ENCODE measurements at places on chromosomes 4 and X.

- H3K36me3 ChIP-seq: no peaks in the 10 kb centered on the region
- DNase-seq: no peak
- H3K27me3 ChIP-seq: peaks cover 8% of the 10 kb centered on the region
- H3K4me1 ChIP-seq: peaks cover 7% of the 10 kb centered on the region
- no peak overlapping the region for H3K4me3 ChIP-seq
Measured at GRCh38 chr4:145390571-145390970, 91.1 kb upstream of the SMAD1 start.

DNA sequence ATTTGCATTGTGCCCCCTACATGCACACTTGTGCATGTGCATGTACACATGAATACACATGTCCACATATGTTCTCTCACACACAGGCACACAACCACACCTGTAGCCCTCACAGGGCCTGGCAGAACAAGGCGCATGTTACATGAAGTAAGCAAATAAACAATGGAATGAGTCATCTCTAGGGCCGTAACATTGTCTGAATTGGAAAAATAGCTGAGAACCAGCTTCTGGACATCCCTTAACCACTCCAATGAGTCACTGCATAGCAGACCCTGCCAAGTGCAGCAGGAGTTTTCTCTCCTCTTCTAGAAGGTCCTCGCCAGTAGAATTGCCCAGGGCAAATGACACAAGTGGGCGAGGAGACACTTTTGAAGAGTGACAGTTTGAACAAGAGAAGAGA is 66.1 kb downstream of the MAGEA10 start:
- H3K4me1 ChIP-seq: no peaks in the 10 kb centered on the region
- H3K27me3 ChIP-seq: no peaks in the 10 kb centered on the region
- peak; percentile 51 for DNase-seq
- no peaks in the 10 kb centered on the region for H3K36me3 ChIP-seq

DNA sequence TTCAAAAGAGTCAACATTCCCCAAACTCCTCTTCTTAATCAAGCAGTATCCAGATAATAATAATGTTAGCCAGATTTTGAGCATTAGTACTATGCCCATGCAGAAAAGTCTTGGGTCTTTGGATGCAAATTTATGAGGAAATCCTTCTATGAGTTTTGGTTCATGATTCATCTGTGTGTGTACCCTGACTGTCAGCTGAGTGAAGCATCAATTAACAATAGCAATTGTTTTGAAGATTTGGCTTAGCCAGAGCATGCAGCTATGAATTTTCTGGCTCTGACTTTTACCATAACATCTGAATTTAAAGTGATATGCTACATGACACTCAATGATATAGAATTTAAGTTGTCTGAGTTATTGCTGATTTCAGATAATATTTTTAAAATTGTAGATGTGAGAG is 145.8 kb downstream of the KLHL4 start:
- DNase-seq: no peak
- H3K4me3 ChIP-seq: no peak overlapping the region
- no peak overlapping the region for H3K27ac ChIP-seq
- H3K36me3 ChIP-seq: no peaks in the 10 kb centered on the region

DNA sequence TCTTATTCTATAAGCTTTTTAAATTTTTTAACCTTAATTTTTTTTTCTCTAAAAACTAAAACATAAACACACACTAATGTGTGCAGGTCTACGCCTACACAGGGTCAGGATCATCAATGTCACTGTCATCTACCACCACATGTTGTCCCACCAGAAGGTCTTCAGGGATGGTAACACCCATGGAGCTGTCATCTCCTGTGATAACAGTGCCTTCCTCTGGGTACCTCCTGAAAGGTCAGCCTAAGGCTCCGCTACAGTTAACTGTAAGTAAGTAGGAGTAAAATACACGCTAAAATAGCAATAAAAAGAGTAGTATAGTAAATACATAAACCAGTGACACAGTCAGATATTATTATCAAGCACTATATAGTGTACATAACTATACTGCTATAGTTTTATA is 45.9 kb upstream of the GPRIN3 start:
- no peaks in the 10 kb centered on the region for H3K36me3 ChIP-seq
- H3K27me3 ChIP-seq: peaks cover 19% of the 10 kb centered on the region
- no peak overlapping the region for H3K27ac ChIP-seq
- DNase-seq: no peak

DNA sequence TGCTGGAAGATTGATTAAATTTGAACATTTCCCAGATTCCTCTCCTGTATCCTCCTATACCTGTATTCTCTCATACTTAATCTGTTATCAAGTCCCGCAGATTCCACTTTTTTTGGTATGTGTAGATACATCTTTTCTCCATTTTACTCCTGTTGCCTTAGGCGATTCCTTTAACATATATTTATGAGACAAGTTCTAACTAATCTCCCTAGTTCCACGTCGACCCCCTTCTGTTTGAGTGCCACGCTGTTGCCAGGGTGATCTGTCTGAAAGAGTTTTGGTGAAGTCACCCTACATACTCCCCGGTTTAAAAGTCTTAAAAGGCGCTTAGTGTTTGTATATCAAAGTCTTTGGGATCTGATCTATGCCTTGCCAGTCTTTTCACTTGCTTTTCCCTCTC is 2.4 kb downstream of the HNRNPH2 start:
- H3K36me3 ChIP-seq: peaks cover 15% of the 10 kb centered on the region
- peaks cover 12% of the 10 kb centered on the region for H3K4me1 ChIP-seq
- peak overlapping the region; percentile 95 for H3K4me3 ChIP-seq
- no peaks in the 10 kb centered on the region for H3K27me3 ChIP-seq

DNA sequence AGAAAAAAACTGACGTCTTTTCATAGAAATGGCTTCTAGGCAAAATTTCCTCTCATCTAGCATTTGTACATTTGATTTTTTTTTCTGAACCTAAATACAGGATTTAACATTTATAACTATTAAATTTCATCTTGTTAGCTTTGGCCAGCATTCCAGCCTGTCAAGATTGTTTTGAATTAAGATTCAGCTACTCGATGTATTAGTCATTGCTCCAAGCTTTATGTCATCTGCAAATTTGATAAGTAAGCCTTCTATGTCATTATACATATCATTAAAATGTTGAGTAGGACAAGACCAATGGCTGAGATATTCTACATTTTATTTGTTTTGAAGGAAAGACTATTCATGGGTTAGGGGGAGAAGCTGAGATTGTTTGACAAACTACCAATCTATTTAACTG is 46.7 kb downstream of the DDX53 start:
- H3K27ac ChIP-seq: no peak overlapping the region
- no peak overlapping the region for H3K4me3 ChIP-seq
- no peaks in the 10 kb centered on the region for H3K4me1 ChIP-seq
- no peaks in the 10 kb centered on the region for H3K27me3 ChIP-seq
- no peaks in the 10 kb centered on the region for H3K36me3 ChIP-seq

DNA sequence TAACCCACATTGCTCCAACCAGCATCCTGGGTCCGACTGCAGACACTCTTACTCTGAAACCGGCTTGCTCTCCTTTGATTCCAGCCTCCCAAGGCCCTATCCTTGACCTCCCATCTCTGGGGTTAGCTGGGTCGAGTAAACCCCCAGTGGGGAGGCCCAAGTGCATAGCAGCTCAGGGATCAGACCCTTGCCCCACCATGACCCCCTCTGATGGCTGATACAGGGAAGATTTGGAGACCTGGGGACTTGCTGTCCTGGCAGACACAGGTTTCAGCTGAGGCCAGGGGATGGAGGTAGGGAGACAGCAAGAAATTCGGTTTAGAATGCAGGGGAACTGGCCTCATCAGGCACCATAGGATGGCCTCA is 23.6 kb upstream of the CDKL5 start:
- no peak overlapping the region for H3K4me3 ChIP-seq
- DNase-seq: no peak
- peaks cover 10% of the 10 kb centered on the region for H3K4me1 ChIP-seq
- H3K36me3 ChIP-seq: no peaks in the 10 kb centered on the region

GRCh38 chr4:3812211-3812934 is 46.2 kb downstream of the ADRA2C start:
- H3K27ac ChIP-seq: no peak overlapping the region
- DNase-seq: no peak
- H3K4me3 ChIP-seq: no peak overlapping the region
- H3K4me1 ChIP-seq: no peaks in the 10 kb centered on the region
- peaks cover 13% of the 10 kb centered on the region for H3K27me3 ChIP-seq

GRCh38 chr4:72424006-72424405 is 145.0 kb downstream of the ADAMTS3 start:
- H3K4me3 ChIP-seq: no peak overlapping the region
- H3K27ac ChIP-seq: no peak overlapping the region
- H3K27me3 ChIP-seq: no peaks in the 10 kb centered on the region
- no peaks in the 10 kb centered on the region for H3K4me1 ChIP-seq
- H3K36me3 ChIP-seq: no peaks in the 10 kb centered on the region
- DNase-seq: no peak

DNA sequence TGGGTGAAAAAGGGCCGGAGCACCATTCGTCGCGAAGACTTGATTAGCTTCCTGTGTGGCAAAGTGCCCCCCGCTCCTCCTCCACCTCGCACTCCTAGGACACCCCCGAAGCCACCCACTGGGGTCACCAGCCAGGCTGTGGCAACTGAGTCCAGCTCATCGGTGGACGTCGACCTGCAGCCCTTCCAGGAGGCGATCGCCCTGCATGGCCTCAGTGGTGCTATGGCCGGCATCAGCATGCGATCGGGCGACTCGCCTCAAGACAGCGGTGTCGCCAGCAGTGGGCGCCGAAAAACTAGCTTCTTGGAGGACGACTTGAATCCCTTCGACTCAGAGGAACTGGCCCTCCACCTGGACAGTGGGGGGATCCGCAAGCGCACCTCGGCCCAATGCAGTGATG is 126.8 kb upstream of the CXorf66 start:
- no peaks in the 10 kb centered on the region for H3K4me1 ChIP-seq
- no peaks in the 10 kb centered on the region for H3K36me3 ChIP-seq
- H3K27me3 ChIP-seq: peaks cover 56% of the 10 kb centered on the region
- no peak for DNase-seq

- H3K36me3 ChIP-seq: no peaks in the 10 kb centered on the region
- DNase-seq: no peak
- H3K27me3 ChIP-seq: no peaks in the 10 kb centered on the region
- no peak overlapping the region for H3K27ac ChIP-seq
- no peak overlapping the region for H3K4me3 ChIP-seq
Measured at GRCh38 chr4:36081185-36081584, 163.1 kb downstream of the ARAP2 start.

GRCh38 chr4:92988301-92988700 is 684.5 kb downstream of the GRID2 start:
- H3K27me3 ChIP-seq: no peaks in the 10 kb centered on the region
- H3K27ac ChIP-seq: no peak overlapping the region
- H3K4me1 ChIP-seq: peaks cover 10% of the 10 kb centered on the region
- no peaks in the 10 kb centered on the region for H3K36me3 ChIP-seq
- H3K4me3 ChIP-seq: no peak overlapping the region

DNA sequence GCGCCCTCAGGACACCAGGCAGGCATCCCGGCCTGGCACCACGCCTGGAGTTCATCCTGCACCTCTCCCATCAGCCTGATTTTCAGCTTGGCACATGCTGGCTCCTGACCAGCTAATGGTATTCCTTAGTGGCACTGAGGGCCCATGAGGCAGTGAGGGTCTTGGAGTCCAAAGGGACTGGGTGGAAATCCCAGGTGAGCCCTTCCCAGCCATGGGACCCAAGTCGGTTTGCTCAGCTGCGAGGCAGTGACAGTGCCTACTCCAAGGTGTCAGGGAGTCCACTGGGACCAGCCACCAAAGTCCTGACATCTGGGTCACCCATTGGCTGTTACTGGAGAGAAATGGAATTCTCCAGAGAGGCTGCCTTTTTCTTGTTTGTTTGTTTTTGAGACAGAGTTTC is 4.9 kb downstream of the SSR4 start:
- peaks cover 8% of the 10 kb centered on the region for H3K36me3 ChIP-seq
- H3K27ac ChIP-seq: no peak overlapping the region
- no peak for DNase-seq
- no peaks in the 10 kb centered on the region for H3K27me3 ChIP-seq

- H3K36me3 ChIP-seq: no peaks in the 10 kb centered on the region
- no peak overlapping the region for H3K4me3 ChIP-seq
- DNase-seq: no peak
- no peaks in the 10 kb centered on the region for H3K27me3 ChIP-seq
- peaks cover 32% of the 10 kb centered on the region for H3K4me1 ChIP-seq
- no peak overlapping the region for H3K27ac ChIP-seq
Measured at GRCh38 chr4:128384091-128384520, 96.5 kb upstream of the PGRMC2 start.

DNA sequence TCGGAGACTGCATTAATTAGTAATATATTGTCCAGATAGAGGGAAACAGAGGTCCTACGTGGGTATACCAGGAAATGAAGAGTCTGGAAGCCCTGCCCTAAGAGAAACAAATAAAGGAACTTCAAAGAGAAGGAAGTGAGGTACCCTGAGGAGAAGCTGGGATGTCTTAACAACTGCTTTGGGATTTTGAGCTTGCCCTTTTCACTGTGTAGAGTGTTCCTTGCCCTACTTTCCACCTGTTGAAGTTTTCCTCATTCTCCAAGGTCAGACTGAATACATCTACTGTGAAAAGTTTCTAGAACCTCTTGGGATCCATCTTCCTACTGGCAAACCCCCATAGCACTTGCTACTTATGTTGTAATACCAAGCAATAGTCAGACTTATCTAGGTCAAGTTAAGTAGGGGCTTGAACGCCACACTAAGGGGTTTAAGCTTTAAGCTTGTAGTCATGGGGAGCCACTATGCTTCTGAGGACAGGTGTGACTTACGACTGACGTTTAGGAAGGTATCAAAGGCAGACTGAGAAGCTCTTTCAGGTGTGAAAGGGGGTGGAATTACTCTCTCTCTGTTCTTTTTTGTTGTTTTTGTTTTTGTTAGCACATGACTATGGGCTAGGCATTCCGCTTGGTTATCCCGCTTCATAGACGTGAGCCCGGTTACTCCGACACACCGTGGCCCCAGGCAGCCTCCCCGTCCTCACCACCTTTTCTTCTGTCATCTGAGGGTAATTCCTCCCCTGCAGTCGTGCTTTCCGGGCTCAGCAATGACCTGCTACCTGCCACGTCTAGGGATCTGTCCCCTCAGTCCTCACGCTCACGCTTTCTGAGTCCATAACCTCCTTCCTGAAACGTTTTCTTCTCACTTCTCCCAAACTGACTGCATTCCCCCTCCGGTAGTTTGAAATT is 959 bp upstream of the REST start:
- no peaks in the 10 kb centered on the region for H3K27me3 ChIP-seq
- peaks cover 20% of the 10 kb centered on the region for H3K4me1 ChIP-seq

GRCh38 chrX:20112022-20112774 is 4.5 kb downstream of the MAP7D2 start:
- no peaks in the 10 kb centered on the region for H3K4me1 ChIP-seq
- H3K4me3 ChIP-seq: no peak overlapping the region
- no peaks in the 10 kb centered on the region for H3K36me3 ChIP-seq
- H3K27me3 ChIP-seq: no peaks in the 10 kb centered on the region

DNA sequence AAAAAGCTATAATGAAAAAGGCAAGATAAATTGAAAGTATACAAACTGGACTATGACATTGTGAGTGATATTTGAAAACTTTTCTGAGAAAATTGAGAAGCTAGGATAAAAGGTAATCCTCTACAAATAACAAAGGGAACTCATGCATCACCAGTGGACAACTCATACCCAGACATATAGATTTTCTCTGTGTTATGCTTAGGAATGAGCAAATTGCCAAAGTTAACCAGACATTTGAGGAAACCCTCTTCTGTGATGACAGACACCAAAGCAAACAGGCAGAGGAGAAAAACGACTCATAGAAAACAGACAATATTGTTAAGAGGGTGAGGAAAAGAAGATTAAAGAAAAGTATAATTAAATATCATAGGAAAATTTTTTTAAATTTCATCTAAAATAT is 186.5 kb downstream of the MAB21L2 start:
- H3K27me3 ChIP-seq: no peaks in the 10 kb centered on the region
- H3K4me1 ChIP-seq: peaks cover 12% of the 10 kb centered on the region
- H3K27ac ChIP-seq: no peak overlapping the region
- peak; percentile 25 for DNase-seq

GRCh38 chrX:136878423-136878822 is 2.1 kb downstream of the RBMX start:
- peak overlapping the region; percentile 93 for H3K4me3 ChIP-seq
- no peaks in the 10 kb centered on the region for H3K27me3 ChIP-seq

GRCh38 chr4:92163348-92163747 is 140.4 kb upstream of the GRID2 start:
- no peaks in the 10 kb centered on the region for H3K4me1 ChIP-seq
- no peaks in the 10 kb centered on the region for H3K27me3 ChIP-seq
- H3K27ac ChIP-seq: no peak overlapping the region
